ENCODE measurements at places on chromosomes 7 and 10.
A peak's percentile ranks its signal among the peaks of the same experiment; 100 is the strongest.

DNA sequence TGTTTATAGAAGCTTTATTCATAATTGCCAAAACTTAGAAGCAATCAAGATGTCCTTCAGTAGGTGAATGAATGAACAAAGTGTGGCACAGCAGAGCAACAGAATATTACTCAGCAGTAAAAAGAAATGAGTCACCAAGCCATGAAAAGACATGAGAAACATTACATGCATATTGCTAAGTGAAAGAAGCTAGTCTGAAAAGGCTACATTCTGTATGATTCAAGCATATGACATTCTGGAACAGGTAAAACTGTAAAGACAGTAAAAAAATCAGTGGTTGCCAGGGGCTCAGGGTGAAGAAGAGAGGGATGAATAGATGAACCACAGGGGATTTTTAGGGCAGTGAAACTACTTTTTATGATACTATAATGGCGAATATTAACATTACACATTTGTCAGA is 80.9 kb upstream of the APBB1IP start:
- no peak for DNase-seq
- no peaks in the 10 kb centered on the region for H3K4me1 ChIP-seq
- no peaks in the 10 kb centered on the region for H3K36me3 ChIP-seq
- H3K4me3 ChIP-seq = no peak overlapping the region
- no peak overlapping the region for H3K27ac ChIP-seq
- H3K27me3 ChIP-seq = no peaks in the 10 kb centered on the region

- H3K4me3 ChIP-seq = no peak overlapping the region
- H3K4me1 ChIP-seq = no peaks in the 10 kb centered on the region
- H3K27me3 ChIP-seq = no peaks in the 10 kb centered on the region
Measured at GRCh38 chr7:101941481-101942383, 124.3 kb downstream of the CUX1 start.

GRCh38 chr7:106485031-106485551 is 175.9 kb downstream of the CCDC71L start:
- H3K27me3 ChIP-seq = no peaks in the 10 kb centered on the region
- DNase-seq = no peak
- no peaks in the 10 kb centered on the region for H3K36me3 ChIP-seq
- H3K27ac ChIP-seq = no peak overlapping the region

DNA sequence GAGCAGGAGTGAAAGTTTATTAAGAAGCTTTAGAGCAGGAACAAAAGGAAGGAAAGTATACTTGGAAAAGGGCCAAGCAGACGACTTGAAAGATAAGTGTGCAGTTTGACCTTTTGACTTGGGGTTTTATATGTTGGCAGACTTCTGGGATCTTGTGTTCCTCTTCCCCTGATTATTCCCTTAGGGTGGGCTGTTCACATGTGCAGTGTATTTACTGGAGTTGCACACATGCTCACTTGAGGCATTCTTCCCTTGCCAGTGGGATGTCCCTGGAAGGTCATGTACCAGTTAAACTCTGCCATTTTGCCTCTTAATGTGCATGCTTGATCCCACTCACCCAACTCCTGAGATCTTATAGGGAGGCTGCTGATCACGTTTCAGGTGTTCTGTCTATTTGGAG is 23.4 kb upstream of the ARHGAP12 start:
- H3K27me3 ChIP-seq = no peaks in the 10 kb centered on the region
- no peak overlapping the region for H3K4me3 ChIP-seq
- H3K27ac ChIP-seq = peak overlapping the region; percentile 45
- H3K4me1 ChIP-seq = no peaks in the 10 kb centered on the region
- H3K36me3 ChIP-seq = no peaks in the 10 kb centered on the region
- DNase-seq = no peak

DNA sequence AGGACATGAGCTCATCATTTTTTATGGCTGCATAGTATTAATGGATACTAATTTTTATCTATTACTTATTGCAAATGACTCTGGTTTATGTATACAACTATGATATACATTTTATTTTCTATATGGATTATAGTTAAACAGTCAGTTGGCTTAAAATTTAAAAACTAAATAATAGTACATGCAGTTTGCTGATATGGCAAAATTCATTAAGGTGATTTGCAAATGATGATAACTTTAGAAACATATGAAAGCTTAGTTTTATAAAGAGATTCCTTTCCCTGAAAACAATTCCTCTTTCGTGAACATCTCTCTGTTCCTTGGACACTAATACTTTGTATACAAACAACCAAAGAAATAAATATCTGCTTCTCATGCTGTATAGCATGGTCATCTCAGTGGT is 165.5 kb upstream of the SEMA3E start:
- no peaks in the 10 kb centered on the region for H3K36me3 ChIP-seq
- no peak overlapping the region for H3K4me3 ChIP-seq
- H3K27ac ChIP-seq = no peak overlapping the region
- no peak for DNase-seq

- H3K36me3 ChIP-seq = no peaks in the 10 kb centered on the region
- no peaks in the 10 kb centered on the region for H3K27me3 ChIP-seq
- H3K4me3 ChIP-seq = peak overlapping the region; percentile 70
- H3K4me1 ChIP-seq = peaks cover 39% of the 10 kb centered on the region
- peak; percentile 79 for DNase-seq
Measured at GRCh38 chr10:87818505-87819288, 671 bp upstream of the ATAD1 start.

All from CD8-positive, alpha-beta memory T cell (primary cell).